Suppressor macrophage treated with lipopolysaccharide for 1 hour (primary cell): ENCODE measurements at places on chromosomes 16 and 17.

GRCh38 chr17:35241520-35241919 lies 1.4 kb upstream of the SLFN5 start:
- DNase-seq, result no peak

DNA sequence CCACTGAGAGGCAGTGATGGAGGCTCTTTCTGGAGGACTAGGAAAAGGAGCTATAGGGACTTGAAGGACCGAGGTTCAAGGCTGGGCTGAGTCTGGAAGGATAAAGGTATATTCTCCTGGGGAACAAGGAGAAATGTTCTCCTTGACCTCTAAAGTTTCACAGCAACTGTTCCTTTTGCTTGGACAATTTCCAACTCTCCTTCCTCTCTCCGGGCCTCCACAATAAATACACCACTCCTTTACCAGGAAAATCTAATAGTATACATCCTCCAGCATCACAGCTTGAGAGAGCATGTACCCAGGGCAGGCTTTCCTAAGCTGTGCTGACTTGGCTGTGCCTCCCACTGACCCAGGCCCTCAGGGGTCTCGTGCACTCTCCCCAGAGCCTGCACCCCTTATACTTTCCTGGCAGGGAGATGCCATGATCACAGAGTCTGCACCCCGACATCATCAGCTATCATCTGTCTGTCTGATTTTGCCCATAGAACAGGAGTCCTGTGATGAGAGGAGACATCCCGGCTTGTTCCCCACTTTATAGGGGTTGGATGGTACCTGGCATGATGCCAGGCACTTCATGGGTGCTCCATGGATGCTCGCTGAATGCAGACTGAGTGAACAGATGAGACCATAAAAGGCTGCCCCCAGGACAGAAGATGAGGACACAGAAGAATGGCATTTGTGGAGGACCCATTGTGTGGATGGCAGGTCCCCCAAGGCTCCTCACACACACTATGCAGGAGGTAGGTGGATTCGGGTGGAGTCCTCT lies 582.6 kb upstream of the CDH5 start:
- no peak for DNase-seq

DNA sequence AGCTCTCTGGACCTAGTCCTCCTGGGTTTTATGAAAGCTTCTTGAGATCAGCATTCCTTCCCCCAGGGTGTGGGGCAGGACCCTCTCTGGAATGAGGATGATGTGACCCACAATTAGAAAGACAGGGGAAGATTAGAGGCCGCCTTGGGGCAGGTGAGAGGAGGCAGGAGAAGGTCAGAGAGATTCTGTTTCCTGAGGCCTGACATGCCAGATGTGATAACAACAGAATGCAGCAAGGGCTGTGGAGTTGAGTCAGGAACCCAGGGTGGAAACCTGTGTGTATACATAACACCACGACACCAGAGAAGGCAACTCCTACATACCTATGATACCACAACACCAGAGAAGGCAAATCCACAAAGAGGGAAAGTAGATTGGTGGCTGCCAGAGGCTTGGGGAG lies 5.4 kb upstream of the SLC5A10 start:
- DNase-seq, result no peak

DNA sequence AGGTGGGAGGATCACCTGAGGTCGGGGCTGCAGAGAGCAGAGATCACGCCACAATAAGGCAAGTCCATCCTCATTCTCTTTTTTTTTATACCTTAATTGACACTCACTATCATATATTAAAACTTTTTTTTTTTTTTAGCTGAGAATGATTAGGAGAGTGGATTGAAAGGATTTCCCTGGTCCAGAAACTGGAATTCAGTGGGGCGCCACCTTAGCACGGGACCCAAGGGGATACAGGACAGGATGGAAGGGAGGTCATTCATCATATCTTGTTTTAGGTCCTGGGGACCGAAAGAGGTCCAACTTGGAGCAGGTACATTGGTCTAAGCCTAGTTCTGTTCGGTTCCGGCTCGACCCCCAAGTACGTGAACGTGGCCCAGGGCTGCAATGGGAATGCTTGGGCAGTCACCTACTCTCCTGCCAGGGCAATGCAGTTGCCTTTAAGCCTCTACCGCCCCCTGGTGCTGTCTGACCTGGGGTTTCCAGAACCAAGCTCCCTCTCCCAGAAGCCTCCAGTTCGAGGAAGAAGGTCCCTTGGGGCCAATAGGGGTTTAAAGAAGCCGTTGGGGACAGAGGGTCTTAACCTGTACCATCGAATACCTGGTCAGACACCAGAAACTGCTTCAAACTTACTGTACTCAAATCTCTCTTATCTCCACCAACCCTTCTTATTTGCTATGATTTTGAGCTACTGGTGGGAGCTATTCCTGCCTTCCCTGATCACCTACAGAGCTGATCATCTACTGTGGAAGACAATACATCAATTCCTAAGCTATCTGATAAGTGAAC lies 19.9 kb upstream of the GPATCH8 start:
- DNase-seq, result peak; percentile 81

DNA sequence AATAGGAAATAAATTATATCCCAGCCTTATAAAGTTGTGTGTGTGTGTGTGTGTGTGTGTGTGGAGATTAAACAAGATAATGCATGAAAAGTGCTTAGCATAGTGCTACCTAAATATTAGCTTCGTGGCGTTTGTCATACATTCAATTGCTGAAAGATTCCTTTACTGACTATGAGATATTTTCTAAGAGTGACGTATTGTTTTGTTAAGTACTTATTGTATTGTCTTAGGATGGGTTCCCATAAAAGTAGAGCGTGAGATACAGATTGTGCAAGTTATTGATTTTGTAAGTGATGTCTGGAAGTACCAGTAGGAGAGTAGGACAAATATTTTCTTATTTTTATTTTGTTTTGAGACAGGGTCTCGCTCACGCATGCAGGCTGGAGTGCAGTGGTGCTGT lies 730.0 kb downstream of the CDH8 start:
- DNase-seq, result no peak

- no peak for DNase-seq
These were observed 23.4 kb downstream of the RBL2 start for GRCh38 chr16:53457670-53458069.

DNA sequence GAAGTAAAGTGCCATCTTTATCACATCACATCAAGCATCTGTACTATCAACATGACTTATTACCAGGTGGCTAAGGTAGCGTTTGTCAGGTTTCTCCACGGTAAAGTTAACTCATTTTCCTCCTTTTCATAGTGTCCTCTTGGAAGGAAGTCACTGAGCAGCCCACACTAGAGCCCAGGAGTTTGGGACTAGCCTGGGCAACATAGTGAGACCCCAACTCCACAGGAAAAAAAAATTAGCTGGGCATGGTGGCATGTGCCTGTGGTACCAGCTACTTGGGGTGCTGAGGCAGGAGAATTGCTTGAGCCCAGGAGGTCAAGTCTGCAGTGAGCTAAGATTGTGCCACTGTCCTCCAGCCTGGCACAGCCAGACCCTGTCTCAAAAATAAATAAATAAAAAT lies 12.9 kb downstream of the CHD9 start:
- DNase-seq, result no peak

GRCh38 chr17:17385491-17385890 lies 82.3 kb downstream of the NT5M start:
- DNase-seq, result no peak

GRCh38 chr17:61072648-61073047 lies 327.0 kb upstream of the TBX2 start:
- no peak for DNase-seq

GRCh38 chr16:6207580-6207979 lies 1110.0 kb upstream of the EEF2KMT start:
- no peak for DNase-seq

DNA sequence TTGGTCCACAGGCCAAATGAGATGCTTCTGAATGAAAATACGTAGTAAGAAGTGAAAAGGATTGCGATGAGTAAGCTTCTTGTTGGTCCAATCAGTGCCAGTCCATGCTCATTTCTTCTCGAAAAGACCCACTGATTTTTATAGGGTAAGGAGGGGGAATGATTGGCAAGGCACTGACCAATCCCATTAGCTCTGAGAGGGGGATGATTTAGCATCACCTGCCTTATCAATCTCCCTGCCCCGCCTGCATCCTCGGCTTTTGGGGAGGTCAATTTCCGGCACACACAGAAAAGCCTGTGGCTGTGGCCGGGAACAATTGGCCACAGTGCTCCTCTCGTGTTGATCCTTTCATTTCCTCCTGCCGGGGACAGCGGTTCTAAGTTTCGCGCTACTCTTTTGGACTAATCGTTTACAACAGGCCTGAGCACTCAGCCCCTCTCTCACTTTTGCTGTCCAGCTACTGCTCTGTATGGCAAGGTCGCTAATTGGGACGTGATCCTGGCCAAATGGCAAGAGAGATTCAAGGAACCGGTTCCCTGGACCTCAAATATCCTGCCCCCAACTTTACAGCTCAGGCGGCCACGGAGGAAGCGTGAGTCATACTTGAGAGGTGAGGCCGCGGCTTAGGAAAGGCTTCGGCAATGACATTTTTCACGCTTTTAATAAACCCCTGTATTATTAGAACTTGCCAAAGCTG lies 43.1 kb downstream of the TBX4 start:
- DNase-seq, result no peak

GRCh38 chr17:17959520-17960361 lies 12.5 kb downstream of the TOM1L2 start:
- DNase-seq, result peak; percentile 40

DNA sequence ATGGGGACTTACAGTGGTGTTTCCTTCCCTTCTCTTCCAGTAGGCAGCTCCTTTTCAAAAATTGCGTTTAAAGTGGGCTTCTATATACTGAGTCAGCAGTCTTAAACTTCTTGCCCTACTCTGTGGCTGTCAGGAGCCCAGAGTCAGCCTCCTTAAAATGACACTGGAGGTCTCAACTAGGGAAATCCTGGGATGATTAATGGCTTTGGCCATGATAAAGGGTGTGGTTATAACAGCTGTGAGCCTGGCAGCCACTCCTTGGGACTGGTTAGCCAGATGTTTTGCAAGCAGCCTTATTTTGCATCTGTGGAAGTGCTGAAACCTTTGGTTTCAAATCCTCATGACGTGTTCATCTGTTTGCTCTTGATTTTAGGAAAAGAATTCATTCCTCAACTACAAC lies 25.0 kb downstream of the TAC4 start:
- peak; percentile 47 for DNase-seq

GRCh38 chr16:54968784-54969183 lies 38.1 kb downstream of the IRX5 start:
- DNase-seq, result no peak

DNA sequence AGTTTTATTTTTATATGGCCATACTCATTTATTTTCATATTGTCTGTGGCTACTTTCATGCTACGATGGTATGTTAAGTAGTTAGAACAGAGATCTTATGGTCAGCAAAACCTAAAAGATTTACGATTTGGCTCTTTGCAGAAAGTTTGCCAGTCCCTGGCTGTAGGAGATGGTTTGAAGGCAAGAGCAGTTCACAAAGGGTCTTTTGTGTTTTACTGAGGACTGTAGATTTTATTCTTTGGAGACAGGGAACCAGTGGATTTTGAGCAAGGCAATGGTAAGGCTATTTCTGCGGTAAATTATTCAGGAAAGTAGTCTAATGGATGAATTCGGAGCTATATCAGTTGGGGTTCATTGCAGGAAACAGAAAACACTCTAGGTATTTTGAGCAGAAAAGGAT lies 90.7 kb downstream of the WWP2 start:
- DNase-seq, result no peak

DNA sequence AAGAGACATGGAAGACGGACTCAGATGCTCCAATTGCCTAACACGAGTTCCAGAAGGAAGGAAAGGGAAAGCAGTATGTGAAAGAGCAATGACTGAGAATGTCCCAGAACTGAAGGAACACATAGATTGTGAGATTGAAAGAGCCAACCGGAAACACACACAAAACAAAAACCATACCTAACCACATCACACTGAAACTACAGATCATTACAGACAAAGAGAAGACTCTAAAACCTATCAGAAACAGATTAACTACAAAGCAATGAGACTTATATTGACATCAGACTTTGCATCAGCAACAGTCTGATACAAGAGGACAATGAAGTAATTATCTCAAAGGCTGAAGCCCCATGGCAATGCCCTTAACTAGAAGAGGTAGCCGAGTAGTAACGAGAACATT lies 45.6 kb upstream of the CLEC18B start:
- no peak for DNase-seq

GRCh38 chr16:89322321-89323119 lies 105.0 kb downstream of the ZNF778 start:
- DNase-seq, result peak; percentile 63

DNA sequence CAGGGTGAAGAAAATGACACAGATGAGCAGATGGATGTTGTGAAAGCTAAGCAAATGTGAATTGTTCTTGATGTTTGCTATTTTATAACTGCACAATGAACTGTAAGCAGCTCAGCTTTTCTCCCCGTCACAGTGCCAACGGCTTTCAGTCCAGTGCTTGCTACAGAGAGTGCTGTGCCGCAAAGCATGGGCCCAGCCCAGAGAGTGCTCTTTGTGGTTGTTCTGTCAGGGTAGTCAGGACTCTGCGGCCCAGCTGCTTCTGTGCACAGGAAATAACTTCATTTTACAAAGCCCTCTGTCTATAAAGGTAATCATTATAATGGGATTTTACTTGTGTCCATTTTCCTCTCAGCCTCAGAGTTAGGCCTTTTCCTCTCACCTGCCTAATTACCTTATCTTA lies 39.1 kb downstream of the CDRT15 start:
- DNase-seq, result no peak

GRCh38 chr16:86547286-86547685 lies 7.7 kb downstream of the MTHFSD start:
- DNase-seq, result no peak

- no peak for DNase-seq
These were observed 101.6 kb downstream of the METRNL start for GRCh38 chr17:83180996-83181481.

DNA sequence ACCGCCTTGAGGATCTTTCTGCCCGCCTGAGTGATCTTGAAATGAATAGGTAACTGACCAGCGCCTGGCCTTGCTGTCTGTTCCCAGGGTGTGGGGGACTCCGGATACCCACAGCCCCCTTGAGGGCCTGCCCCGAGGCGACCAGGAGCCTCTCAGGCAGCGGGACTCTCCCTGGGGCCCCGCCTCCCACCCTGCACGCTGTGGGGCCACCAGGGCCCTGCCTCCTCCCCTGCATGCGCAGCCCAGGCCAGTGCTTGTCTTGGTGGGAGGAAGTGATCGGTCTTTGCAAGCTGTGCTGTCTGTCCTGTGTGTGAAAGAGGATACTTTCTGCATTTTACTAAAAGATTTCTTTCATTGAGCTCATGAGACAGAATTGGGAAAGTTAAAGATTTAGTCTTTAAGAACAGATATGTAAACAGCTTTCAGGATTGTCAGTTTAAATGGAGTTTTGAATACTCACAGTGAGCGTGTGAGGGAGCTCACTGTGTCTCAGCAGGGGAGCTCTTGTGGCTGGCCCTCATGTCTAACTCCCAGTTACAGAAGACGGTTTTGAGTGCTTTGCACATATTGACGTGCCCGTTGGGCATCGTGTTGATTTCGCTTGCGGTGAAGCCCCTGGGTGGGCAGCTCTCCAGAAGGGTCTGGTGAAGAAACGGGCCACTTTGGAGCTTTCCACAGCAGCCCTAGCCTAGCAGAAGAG lies 36.1 kb upstream of the CAPN15 start:
- no peak for DNase-seq

GRCh38 chr17:50949989-50950877 lies 84.1 kb upstream of the TOB1 start:
- peak; percentile 90 for DNase-seq
